GM12865 (cell line): ENCODE measurements at places on chromosomes 11 and 22.

- no peak for DNase-seq
Observed at GRCh38 chr22:38230108-38230825, 28.5 kb downstream of the MAFF start.

DNA sequence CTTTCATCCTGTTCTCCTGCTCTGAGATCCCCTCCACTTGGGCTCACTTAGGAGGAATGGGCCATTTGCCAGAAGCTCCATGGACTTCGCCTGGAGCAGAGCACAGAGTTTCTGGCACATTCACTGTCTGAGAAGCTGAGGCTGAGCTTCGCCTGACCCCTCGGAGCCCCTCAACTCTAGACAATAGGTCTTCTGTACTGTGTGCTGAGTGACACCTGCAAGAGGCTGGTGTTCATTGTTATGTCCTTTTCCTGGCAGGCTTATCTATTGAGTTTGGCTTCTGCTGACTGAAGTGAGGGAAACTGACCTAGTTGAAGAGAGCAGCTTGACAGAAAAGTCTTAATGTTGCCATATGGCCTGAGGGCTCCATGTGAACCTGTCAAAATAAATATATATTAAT lies 124.3 kb downstream of the EHF start:
- no peak for DNase-seq

- DNase-seq, result no peak
Observed at GRCh38 chr22:29004647-29005371, 56.8 kb downstream of the C22orf31 start.

GRCh38 chr11:24082241-24082640 lies 414.6 kb upstream of the LUZP2 start:
- DNase-seq, result no peak

DNA sequence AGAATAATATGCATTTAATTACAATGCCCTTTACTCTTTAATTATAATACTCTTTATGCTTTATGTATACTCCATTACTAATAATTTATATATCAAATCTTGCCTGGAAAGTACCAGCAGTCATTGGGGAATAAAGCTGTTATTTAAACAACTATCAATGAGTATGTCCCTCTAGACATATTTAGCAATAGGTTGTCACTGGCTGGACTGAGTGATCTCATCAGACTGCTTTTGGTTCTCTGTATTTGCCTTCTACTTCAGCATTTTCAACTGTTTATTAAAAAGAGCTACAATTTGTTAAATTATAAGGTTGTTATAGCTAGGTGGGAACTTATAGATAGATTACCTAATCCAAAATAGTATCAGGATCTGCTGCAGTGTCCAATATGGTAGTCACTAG lies 267.2 kb downstream of the DCDC1 start:
- DNase-seq, result no peak

DNA sequence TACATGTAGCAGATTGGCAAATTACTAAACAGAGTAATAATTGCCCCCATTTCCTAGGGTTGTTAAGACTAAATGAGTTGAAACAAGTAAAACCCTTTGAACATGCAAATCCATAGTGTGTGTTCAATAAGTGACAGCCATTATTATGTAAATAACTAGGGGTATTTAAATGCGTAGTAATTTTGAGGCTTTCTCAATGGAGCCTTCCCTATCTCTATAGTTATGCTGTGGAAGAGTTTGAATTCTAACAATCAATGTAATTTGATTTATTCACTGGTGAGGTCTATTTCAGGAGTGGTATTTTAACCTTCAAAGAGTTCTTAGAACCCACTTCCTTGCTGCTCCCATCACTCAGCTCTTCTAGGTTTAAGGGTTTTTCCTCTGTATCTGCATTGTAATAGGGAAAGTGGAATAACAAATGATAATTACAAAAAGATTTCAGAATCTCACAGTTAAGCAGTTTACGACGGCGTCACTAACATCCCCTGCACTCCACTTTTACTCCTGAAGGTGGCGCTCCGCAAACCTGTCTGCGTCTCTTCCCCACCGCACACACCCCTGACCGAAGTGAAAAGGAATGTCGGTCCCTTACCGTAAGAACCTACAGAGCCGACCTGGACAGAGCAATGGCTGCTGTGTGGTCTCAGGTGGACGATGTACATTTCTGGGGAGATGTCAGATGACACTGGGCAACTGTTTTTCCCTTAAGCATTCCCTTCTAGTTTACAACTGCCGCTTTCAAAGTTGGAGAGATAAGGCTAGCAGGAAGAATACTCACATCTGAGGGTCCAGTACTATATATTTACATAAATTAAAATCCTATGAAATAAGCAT lies 80.8 kb downstream of the ZC3H12C start:
- DNase-seq, result peak; percentile 68

DNA sequence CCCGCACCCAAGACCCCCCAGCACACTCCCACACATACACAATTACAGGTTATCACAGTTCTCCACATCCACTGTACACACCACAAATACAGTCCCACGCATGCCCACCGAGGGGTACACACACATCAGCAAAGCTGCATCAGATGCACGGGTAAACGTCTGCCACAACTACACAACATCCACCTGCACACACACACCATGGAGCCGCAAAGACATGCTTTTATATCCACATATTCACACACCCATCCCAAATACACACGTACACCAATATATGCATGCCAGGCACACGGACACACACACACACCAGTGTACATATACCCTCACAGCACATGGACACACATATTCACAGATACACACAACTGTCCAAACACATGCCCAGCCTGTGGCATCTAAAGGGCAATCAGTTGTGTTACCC lies 5.4 kb upstream of the KCNJ4 start:
- DNase-seq, result no peak

DNA sequence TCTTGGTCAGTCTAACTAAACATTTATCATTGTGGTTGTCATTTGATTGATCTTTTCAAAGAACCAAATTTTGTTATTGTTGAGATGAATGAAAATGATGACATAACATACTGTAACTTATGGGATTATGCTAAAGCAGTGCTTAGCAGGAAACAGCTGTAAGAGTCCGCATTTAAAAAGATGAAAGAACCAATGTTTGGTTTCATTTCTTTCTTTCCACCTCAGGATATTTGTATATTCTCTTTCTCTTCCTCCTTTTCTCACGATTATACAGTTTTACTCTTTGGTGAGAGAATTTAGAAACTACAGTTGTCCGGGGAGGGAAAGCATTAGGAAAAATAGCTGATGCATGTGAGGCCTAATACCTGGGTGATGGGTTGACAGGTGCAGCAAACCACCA lies 23.1 kb downstream of the PIH1D2 start:
- peak; percentile 36 for DNase-seq

DNA sequence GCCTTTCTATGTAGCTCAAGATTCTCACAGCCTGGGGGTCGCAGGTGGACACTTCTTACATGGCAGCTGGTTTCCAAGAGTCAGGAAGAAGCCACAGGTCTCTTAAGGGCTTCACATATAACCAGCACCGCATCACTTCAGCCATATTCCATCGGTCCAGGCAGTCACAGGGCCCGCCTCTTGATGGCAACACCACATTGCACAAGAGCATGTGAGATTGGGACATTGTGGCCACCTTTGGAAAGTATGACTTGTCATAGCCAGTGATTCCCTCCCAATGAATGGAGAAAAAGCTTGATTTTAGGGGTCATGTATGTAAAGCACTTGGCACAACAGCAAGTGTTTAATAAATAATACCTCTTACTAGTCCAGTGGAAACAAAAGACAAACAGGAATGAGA lies 98.3 kb downstream of the NCAM1 start:
- no peak for DNase-seq

- no peak for DNase-seq
Observed at GRCh38 chr22:17746916-17747315, 27.4 kb downstream of the BID start.

- DNase-seq, result no peak
Observed at GRCh38 chr22:29149841-29150555, 55.7 kb upstream of the EMID1 start.

DNA sequence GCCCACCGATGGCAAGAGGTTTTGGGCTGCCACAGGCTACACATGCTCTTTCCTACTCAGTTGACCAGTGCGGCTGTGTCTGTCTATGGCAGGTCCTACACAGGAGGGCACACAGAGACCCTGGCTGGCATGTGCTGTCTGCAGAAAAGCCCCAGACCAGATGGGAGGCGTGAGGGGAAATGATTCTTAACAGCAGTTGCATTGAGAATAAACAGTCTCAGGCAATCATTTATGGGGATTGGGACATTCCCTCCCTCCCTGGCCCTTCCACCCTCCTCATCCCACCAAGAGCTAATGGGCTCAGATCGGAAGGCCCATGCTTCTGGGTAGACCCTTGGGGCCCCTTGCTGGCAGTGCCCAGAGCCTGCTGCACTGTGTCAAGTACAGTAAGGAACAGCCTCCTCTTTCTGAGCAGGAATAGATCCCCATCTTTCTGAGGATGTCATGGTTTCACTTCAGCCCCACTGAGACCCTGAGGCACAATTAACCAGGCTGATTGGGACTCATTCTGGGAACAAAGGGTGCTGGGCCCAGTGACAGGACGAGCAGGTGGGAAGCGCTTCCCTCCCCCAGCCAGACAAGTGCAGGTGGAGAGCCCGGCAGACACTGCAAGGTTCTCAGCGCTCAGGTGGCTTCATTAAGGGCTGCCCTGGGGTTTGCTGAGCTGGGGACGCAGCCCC lies 28.3 kb downstream of the TSPAN18 start:
- DNase-seq, result no peak

- DNase-seq, result no peak
Observed at GRCh38 chr11:69704508-69705253, 859 bp upstream of the FGF19 start.

DNA sequence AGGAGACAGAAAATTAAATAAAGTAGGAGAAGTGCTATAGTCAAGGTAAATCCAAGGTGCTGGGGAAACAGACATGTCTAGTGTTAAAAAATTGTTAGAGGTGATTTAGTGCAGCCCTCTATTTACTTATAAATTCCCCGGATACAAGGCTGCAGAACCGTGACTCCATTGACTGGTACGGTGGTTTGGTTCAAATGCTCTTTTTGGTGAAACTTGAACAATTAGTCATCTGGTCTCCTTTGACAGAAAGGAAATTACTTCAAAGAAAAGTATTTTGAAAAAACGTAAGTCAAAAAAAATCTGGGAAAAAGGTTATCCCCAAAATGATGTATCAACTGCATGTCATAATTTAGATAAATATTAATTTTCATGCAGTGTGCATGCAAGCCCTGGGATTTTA lies 399.2 kb downstream of the CNTN5 start:
- no peak for DNase-seq

DNA sequence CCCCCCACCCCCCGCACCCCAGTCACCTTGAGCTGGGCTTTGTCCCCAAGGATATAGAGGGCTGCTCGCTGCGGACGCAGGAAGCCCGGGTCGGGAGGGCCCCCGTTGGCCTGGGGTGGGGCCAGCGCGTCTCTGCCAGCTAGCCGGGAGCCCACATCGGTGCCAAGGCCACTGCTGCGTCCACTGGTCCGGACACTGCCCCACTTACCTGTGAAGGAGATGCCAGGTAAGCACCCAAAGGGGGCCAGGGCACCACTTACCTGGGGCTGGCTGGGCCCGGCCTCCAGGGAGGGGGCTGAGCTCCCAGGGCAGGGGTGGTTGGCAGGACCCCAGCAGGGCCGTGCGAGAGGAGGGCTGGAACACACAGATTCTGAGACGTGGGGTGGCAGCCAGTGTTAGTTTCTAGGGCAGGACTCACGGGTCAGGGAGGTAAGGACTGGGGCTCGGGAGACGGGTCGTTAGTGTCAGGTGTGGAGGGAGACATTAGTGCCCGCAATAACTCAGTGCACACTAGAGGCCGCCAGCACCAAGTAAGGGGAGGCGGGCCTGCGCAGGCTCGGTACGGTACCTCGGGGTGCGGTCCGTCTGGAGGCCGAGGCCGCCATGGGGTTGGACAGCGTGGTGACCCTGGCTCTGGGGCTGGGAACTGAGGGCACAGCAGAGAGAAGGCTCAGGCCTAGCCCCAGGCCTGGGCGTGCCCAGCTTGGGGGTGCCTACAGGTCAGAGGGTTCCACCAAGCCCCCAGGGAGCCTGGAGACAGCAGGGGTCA lies 18.2 kb downstream of the SBF1 start:
- no peak for DNase-seq

- no peak for DNase-seq
Observed at GRCh38 chr11:35262056-35262455, 123.1 kb downstream of the CD44 start.

- no peak for DNase-seq
Observed at GRCh38 chr22:37880668-37881440, 25.2 kb upstream of the MICALL1 start.

DNA sequence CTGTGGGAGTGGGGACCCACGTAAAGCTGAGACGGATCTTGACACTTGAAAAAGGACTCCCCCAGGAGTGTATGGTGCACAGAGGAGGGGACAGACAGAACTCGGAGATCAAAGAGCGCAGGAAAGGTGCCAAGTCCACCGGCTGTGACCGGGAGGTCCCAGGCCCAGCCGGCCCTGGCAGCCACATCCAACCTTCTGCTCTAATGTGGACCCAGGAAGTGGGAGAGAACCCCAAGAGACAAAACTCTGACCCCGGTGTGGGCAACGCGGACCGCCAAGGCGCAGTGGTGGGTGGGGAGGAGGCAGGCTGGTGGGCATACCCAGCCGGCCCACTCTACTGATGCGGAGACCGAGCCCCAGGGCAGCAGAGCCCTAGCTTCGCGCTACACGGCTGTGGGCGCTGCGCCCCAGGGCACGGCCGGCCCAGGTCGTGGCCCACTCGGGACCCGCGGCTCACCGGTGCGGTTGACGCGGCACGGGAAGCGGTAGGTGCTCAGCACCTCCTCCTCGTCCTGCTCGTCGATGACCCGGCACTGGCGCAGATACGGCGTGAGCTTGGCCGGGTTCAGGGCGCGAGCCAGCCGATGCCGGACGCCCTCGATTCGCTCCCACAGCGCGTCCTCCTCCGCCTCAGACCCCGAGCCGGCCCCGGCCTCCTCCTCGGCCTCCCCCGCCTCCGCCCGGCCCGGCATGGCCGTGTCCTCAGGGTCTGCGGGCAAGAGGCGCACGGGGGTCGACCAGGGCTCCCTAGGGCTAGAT lies 527 bp downstream of the CARD10 start:
- DNase-seq, result no peak

DNA sequence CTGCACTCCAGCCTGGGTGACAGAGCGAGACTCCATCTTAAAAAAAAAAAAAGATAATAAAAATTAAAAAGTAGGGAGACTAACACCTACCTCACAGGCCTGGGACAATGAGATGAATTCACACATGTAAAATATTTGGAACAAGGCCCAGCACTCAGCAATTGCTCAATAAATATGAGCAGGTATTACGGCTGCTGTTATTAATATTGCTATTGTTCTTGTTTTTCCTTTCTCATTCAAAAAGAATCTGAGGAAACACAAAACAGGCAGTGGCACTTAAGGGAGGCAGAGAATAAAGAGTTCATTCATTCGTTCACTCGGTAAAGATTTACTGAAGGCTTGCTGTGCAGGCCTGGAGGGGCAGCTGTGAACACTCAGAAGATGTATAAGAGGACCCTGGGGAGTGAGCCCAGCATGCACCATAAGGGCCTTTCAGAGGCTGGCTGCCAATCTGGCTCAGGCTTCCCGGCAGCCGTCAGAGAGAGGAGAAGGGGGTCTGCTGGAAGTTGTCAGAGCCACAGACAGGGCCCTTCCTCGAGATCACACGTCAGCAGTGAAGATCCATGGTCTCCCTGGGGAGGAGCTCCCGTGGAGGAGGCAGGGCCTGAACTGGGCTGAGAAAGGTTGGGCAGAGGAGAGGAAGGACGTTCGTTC lies 51.6 kb upstream of the TCF20 start:
- DNase-seq, result no peak

GRCh38 chr11:33185756-33186155 lies 24.5 kb upstream of the CSTF3 start:
- DNase-seq, result no peak

GRCh38 chr11:128055576-128056217 lies 531.7 kb downstream of the ETS1 start:
- DNase-seq, result no peak
